ENCODE measurements at places on chromosomes 13 and 19.

DNA sequence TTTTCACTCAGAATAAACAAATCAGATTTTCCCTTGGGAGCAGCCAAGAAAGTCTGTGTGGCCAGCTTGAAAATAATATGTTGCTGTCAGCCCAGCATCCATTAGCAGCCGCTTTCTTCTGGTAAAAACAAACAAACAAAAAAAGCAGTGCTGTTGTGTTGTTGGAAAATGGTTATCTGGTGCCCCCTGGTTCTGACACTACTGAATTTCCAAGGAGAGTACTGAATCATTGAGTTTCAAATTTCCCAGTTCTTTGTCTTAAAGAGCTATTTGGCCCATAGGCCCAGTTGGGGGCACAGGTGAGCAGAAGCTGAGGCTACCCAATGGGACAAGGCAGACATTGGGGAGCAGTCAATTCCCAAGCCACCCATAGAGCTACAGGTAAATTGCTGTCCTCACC lies 995.9 kb downstream of the UQCRFS1 start:
- DNase-seq, result no peak

DNA sequence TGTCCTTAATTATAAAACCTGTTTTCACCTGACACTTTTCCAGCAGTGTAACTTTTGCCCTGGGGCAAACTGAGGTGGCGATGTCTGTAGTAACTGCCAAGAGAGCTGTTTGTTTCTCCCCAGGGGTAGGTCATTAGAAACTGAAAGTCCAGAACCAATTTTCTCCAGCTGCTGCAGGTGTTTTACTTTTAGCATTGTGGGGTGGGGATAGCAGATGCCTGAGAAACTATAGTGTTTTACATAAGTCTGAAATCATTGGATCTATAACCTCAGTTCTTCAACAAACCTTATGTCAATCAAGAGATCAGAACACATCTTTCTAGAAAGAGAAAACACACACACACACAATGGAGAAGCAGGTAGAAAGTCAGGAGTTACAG lies 92.7 kb downstream of the LHFPL6 start:
- no peak for DNase-seq

DNA sequence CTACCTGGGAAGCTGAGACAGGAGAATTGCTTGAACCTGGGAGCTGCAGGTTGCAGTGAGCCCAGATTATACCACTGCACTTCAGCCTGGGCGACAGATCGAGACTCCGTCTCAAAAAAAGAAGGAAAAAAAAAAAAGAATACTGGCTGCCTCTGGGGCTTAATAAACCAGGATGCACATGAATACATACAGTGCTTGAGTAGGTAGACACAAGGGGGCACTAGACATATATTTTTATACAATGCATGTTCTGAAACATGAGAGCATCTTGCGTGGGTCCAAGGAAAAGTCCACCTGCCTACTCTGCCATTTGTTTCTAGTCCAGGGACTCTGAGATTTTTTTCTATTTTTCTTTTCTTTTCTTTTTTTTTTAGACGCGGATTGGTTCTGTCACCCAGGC lies 31.2 kb downstream of the KEAP1 start:
- DNase-seq, result peak; percentile 49

DNA sequence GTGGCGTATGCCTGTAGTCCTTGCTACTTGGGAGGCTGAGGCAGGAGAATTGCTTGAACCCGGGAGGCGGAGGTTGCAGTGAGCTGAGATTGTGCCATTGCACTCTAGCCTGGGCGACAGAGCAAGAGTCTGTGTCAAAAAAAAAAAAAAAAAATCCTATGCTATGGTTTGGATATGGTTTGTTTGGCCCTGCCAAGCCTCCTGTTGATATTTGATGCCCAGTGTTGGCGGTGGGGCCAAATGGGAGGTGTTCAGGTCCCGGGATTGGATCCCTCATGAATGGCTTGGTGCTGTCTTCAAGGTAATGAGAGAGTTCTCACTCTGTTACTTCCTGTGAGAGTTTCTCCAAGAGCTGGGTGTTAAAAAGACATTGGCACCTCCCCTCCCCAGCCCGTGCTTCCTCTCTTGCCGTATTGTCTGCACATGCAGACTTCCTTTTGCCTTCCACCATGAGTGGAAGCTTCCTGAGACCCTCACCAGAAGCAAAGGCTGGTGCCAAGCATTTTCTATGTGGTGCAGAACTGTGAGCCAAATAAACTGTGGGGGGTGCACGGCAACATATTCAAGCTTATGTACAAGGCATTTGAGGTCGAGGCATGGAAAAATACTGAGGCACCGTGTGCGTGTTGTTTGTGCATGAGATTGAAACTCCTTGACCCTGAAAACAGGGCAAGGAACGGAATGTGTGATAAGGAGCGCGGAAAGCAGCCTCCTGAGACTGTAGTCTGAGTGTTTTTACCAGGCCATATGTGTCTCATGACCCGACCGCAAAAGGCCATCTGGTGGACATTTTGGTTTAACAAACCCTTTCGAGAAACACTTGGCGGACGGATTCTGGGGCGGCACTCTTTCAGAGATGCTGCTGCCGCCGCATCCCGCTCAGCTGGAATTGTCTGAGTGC lies 7.3 kb downstream of the SIGLEC9 start:
- DNase-seq, result no peak

GRCh38 chr19:51016798-51017683 lies 2.5 kb downstream of the KLK10 start:
- no peak for DNase-seq

GRCh38 chr13:33612641-33613638 lies 205.0 kb upstream of the RFC3 start:
- DNase-seq, result no peak

DNA sequence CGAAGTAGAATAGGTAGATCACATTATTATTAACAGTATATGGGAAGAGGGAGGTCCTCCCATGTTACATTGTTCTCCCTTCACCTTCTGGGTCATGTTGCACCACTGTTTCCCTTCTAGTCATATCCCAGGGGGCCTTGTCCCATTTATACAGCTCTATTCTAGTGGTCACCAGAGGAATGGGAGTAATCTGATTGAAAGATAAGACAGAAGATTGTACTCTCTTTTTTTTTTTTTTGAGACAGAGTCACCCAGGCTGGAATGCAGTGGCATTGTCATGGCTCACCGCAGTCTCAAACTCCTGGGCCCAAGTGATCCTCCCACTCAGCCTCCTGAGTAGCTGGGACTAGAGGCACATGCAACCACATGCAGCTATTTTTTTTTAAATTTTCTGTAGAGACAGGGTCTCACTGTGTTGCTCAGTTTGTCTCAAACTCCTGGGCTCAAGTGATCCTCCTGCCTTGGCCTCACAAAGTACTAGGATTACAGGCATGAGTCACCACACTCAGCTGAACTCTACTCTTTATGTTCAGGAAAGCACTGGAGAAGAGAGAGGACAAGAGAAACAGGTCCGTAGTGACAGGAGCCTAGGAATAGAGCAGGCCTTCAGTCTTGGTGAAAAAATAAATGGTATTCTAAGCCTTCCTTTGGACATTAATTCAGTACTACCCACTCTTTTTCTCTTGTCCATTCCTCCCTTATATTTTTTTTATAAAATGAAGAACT lies 4.3 kb upstream of the ZNF529 start:
- no peak for DNase-seq

GRCh38 chr13:46662690-46663089 lies 109.7 kb downstream of the LRCH1 start:
- DNase-seq, result no peak

Measured in A172 (cell line).